NCI-H2081 (cell line): ENCODE measurements at places on chromosomes 2 and 18.

DNA sequence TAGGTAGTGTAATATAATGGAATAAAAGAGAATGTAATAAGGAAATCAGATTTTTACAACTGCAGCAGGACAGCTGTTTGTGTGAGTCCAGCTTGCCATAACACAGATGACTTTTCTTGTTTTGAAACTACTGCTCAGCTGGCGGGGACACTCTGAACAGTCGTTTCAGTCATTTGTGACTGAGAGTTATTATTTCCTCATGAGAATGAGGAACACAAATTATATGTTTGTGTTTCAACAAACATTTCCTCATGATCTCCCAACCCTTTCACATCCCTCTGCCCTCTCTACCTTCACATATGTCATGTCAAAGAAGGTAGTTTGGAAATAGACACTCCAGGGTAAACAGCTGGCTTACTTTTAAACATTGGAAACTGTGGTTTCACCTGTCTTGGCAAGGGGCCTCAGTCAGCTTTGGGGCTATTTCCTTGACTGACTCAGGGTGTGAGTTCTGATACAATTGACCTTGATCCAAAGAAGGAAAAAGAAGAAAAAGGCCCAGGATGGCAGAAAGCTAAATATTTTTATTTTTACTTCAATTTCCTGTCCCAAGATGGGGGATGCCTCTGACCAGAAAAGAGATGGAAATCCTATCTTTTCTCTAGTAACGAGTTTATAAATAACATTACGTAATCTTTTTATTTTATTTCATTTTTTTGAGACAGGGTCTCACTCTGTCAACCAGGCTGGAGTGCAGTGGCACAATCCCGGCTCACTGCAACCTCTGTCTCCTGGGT is 593 bp downstream of the SP140L start:
- peak; percentile 81 for DNase-seq

DNA sequence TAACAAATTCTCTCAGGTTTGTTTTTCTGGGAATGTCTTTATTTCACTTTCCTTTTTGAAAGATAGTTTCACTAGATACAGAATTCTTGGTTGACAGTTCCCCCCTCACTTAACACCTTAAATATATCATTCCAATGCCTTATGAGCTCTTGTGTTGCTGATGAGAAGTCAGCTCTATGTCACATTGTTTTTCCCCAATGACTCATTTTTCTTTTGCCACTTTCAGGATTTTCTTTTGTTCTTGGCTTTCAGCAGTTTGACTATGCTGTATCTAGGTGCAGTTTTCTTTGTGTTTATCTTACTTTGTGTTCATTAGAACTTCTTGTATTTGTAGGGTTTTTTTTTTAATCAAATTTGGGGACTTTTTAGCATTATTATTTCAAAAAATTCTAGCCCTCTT is 5.6 kb upstream of the RALBP1 start:
- DNase-seq = no peak

- DNase-seq = no peak
These were observed 56.0 kb downstream of the UBE2E3 start for GRCh38 chr2:181036445-181036844.

DNA sequence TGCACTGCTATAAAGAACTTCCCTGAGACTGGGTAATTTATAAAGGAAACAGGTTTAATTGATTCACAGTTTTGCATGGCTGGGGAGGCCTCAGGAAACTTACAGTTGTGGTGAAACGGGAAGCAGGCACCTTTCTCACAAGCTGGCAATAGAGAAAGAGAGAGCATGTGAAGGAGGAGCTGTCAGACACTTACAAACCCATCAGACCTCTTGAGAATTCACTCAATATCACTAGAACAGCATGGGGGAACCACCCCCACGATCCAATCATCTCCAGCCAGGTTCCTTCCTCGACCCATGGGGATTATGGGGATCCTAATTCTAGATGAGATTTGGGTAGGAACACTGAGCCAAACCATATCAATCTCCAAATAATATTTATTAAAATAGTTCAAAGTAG is 729.2 kb upstream of the DDX18 start:
- DNase-seq = no peak

DNA sequence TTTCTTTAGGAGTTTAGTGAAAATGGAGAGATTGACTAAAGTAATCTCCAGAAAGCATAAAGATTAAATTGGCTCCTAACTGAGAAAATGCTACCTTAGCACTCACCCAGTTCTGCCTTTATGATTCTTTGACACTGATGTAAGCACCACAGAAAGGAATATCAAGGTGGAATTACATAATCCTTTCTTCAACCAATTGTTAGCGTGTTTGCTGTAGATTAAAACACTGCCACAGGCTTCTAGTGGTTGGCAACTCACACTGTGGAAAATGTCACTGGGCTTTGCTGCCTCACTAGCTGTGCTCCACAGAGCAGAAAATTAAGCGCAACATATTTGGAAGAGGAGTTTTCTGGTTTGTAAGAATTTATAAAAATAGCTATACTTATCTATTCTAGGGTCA is 104.1 kb downstream of the DLGAP1 start:
- DNase-seq = no peak

GRCh38 chr2:18500333-18500732 is 60.1 kb downstream of the RDH14 start:
- no peak for DNase-seq

DNA sequence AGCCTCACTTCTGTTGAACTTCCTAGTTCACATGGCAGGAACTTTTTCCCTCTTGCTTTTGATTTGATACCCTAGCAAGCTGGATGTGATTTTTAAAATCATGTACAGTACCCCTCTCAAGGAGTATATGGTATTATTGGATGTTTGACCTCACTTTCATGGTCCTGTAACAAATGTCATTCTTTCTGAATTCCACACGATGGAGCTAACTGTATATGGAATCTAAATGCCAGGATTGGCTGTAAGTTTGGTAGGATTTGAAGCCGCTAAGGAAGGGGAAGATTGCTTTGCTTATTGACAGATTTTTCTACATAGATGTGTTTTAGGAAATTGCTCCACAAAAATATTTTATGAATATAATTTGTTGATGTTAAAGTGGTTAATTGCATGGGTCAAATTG is 18.3 kb downstream of the MAIP1 start:
- DNase-seq = no peak

GRCh38 chr2:108377401-108377800 is 353 bp upstream of the SULT1C4 start:
- DNase-seq = no peak

DNA sequence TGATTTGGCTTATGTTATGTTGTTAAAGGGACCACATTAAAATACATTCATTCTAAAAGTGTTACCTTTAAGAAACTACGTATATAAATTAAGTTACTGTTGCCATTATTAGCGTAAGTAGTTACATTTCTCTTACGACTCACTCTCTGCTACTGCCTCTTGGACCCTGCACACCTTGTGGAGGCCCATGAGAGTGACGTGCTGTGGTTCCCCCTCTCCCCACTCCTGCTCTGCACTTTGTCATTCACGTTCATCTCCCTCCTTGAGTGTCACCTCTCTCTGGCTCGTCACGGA is 830 bp upstream of the MERTK start:
- no peak for DNase-seq

GRCh38 chr2:172288603-172289002 is 138.8 kb upstream of the ITGA6 start:
- DNase-seq = peak; percentile 26

GRCh38 chr2:194714541-194714940 is 942.5 kb upstream of the SLC39A10 start:
- DNase-seq = no peak

DNA sequence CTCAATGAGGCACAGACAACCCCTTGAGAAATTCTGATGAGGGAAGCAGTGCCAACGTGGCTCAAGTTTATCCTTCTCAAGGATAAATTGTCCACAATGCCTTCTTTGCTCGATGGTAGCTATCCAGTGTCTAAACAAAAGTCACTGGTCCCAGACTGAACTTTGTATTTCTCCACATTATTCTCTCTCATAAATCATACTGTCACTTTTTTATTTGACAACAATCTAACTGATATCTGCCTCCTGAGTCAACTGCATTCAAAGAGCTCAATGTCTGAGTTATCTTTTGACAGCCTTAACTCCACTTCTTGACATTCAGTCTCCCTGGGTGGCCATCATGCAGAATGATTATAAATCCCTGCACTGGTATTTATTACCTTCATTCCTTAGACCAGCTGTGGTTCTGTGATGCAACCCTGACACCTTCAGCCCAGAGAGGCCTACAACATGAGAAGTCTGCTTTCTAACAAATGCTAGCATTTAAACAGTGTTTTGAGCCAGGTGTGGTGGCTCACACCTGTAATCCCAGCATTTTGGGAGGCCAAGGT is 38.2 kb downstream of the IMMT start:
- DNase-seq = no peak

DNA sequence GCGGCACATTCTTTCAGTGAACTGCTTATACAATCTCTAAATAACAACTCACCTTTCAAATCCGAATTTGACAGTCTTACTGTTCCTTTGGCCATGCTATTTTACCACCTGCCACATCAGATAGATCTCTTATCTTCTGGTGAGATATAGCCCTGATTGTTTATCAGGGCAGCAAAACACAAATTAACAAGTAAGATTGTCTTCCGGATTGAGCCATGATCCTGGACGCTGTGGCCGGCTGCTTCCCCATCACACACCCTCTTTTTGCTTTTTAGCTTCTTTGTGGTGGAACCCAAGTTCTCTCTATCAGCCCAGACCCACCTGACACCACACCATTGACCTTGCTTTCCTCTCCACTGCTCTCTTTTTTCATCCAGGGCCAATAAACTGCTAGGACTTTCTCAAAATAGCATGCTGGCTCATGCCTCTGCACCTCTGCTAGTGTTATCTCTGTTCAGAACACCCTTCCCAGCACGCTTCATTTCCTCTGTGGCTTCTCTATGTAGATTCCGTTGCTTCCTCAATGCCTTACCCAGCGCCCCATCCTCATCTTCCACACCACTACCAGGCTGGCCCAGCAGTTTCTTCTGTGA is 111.8 kb upstream of the CNTNAP5 start:
- no peak for DNase-seq

- DNase-seq = no peak
These were observed 47.1 kb downstream of the CYP1B1 start for GRCh38 chr2:38028829-38029228.

DNA sequence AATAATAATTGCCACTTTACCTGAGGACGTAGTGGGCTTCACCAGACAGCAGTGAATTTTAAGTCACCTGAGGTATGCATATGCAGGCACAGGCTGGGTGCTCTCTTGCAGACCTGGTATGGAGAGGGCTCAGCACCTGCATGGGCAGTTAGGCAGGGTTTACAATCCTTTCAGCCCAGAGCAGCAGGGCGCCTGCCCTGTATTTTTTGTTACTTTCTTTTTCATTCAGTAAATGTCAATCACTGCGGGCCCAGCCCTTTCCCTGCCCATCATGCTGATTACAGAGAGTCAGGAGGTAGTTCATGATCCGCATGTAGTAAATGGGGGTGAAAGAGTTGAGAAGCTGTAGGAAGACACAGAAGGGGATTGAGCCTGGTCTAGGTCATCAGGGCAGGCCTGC is 147.0 kb upstream of the ALPP start:
- no peak for DNase-seq

- DNase-seq = no peak
These were observed 41.8 kb downstream of the TIMM21 start for GRCh38 chr18:74190086-74190485.

DNA sequence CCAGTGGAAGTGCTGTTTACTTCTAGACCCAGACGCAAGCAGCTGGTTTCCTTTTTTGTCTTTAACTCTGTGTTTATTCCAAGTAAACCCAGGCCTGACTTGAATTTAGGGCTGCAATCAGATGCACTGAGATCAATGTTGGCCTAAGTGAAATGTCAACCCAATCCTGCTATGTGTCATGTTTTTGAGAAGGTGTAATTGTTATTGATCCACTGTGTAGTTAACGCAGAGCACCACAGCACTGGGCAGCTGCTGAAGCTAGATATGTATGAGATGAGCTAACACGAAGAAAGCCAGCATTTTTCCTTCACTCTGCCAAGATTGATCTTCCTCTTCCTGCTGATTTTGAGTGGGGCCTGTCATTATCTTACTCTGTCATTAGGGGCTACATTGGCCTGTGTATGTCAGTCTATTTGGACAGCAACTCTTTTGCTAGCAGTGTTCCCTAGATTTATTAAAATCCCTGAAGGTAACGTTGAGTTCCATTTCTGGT is 18.9 kb upstream of the DLX1 start:
- peak; percentile 65 for DNase-seq

GRCh38 chr18:21389903-21390302 is 147.9 kb downstream of the GREB1L start:
- no peak for DNase-seq

GRCh38 chr18:55239740-55240139 is 280.5 kb upstream of the CCDC68 start:
- no peak for DNase-seq

DNA sequence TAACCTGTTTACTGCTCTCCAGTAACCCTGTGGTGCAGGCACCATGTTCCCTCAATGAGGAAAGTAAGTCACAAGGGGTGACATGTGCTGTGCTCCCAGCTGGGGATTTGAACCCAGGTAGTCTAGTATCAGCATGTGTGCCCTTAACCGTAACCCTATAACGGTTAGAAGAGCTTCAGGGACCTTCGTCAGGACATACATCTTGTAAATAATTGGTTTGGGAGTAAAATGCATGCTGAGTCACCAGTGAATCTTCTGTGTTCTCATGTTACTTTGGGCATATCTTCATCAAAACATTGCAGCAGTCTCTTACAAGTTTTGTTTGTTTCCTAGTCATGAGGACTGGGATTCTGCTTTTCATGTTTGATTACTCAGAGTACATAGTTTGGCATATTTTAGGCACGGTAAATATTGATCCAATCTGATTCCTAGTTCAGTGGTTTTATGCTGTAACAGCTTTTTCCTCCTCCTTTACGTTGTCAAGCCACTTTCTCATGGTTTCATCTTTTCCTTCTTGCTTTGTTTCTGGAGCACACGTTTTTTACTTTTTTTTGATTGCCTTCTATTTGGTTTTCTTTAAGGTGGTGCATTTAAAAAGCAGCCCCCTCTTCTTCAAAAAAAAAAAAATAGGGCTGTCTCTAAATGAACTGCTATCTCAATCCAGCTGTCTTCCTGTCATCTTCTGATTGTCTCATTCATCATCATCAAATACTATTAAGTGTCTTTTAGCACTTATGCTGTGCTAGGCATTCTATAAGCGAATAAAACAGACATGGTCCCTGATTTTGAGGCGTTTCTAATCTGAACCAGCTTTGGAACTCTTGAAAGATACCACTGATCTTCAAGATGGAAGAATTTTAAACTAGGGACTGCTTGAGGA is 50.4 kb downstream of the CLIP4 start:
- peak; percentile 34 for DNase-seq

DNA sequence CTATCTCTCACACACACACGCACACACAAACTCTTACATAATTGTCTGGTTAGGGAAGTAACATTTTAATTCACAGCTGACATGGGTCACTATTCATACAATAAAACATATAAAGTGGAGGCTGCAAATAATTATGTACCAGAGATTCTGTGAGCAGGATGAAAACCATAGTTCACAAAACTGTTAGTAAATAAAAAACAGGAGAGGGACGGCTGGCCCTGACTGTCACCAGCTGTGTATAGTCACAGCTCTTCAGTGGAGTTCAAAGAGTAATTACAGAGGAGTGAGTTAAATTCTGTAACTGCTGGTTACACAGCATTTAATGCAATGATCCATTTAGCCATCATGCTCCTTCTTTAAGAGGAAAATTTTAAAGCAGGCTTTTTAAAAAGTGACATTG is 76.9 kb downstream of the NRXN1 start:
- peak; percentile 92 for DNase-seq

GRCh38 chr18:62175521-62175920 is 11.3 kb downstream of the PIGN start:
- no peak for DNase-seq
